Eye (tissue), 1 donor: ENCODE measurements at places on chromosomes 1 and 21.

GRCh38 chr1:116268211-116268610, 104.8 kb upstream of the ATP1A1 start:
- DNase-seq = no peak

DNA sequence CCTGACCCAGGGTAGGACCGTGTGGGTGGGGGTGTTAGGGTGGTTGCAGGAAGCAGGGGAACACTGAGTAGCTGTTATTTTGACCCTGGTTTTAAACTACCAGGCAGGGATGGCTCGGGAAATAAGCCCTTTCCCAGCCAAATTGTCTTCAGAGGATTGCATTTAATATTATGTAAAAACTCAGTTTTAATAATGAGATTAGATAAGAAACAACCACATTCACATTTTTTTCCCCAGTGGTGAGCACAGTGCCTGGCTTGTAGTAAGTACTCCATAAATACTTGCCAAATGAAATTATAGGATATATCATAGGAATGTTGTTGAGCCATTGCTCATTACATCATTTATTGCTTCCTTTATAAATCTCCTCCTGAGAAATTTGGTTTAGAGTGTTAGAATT, 3.1 kb upstream of the ACP6 start:
- no peak for DNase-seq

- no peak for DNase-seq
Observed at GRCh38 chr1:12608311-12608957, 9.6 kb downstream of the DHRS3 start.

GRCh38 chr1:41482001-41482765, 2.3 kb downstream of the EDN2 start:
- no peak for DNase-seq

- peak; percentile 16 for DNase-seq
Observed at GRCh38 chr21:30434033-30434631, 4.1 kb downstream of the KRTAP13-4 start.

DNA sequence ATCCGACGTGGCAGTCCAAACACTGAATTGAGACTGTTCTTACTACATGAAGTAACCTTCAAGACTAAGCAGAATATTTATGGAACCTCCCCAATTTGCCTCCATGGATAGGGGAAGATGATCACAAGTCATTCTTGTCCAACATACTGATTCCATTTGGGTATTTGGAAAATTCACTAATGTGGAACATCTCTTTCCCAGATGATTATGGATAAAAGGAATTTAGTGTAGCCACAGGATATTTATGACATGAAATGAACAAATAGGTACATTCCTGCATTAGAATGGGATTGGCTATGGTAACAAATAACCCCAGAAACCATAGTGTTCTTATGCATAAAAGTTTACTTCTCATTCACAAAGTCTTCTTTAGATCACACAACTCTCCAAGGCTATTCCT, 40.2 kb upstream of the SGIP1 start:
- DNase-seq = no peak

DNA sequence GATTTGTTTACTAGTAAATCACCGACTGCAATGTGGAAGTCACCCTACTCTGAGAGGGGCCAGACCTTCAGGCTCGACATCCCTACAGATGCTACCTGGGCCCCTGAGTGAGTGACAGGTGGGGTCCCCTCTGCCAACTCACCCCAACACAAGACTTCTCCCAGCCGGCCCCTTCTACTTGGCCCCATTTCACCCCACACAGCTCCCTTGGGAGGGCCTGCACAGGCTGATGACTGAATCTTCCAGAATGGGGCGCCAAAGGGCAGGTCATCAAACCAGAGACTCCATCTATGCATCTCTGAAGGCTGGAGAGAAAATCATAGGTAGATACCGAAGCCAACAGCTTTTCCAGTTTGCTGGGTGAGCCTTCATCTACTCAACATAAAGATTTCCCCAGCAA, 9.4 kb upstream of the S100A8 start:
- DNase-seq = no peak

DNA sequence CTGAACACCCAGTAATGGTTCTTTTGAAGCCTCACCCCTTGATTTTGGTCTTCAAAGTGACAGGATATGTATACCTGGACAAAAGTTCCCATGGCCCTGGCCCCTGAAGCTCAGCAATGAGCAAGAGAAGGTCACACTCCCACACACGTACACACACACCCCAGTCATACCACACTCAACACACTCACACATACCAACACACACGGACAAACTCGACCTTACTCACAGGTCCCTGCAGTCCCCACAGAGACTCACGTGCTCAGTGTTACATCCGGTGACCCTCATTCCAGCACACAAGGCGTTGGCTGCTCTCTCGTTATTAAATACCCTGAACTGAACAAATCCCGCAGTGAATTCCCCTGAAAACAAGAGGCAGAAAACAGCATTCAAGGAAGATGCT, 5.9 kb downstream of the ITLN1 start:
- no peak for DNase-seq

DNA sequence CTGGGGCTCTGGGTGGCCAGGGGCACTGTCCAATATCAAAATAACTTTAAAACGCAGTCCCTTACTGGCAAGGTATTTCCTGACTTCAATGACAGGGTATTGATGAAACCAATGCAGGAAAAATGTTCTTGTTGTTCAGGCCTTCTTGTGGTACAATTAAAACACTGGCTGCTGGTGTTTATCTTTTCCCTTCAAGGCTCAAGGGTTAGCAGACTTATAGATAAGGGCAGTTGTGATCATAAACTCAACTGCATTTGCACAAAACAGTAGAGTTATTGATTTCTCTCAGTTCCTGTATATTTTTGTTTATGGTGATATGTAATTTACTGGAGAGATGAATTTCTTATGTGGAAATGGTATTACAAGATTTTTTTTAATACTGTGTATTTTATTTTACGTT, 2.7 kb upstream of the CD84 start:
- DNase-seq = no peak

- DNase-seq = no peak
Observed at GRCh38 chr1:29956349-29957030, 720.2 kb downstream of the PTPRU start.

DNA sequence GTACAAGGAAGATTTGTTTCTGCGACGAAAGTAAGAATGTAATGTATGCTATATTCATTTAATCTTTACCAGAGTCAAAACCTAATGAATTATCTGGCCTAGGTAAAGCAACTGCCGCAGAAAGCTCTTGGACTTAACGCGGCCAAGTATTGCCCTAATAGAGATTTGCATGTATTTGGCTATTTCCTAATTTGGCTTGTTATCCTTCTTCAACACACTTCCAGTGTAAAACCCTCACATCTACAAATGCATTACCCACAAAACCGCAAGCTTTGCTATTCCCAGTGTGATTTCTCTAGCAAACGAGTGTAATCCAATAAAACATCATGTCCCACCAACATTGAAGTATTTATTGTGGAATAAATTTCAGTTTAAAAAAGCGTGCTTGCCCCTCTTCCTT, 123.8 kb upstream of the LMO4 start:
- no peak for DNase-seq

- no peak for DNase-seq
Observed at GRCh38 chr1:233211595-233211994, 83.9 kb downstream of the PCNX2 start.

DNA sequence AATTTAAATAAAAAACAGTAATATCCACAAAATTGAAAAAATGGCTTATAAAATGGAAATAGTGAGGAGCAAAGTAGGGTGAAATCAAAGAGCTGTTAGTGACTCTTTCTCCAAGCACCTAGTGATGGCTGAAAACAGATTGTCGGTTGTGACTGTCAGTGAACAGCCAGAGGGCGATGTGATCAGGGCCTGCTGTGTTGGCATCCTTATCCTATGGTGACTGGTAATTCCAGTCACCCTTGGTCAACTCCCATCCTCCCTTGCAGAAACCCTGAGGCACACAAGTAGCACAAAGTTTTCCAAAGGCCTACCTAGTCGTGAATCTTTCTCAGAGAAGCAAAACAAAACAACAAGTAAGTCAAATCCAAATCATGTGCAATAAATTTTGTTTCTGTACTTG, 599.8 kb upstream of the CXADR start:
- no peak for DNase-seq

DNA sequence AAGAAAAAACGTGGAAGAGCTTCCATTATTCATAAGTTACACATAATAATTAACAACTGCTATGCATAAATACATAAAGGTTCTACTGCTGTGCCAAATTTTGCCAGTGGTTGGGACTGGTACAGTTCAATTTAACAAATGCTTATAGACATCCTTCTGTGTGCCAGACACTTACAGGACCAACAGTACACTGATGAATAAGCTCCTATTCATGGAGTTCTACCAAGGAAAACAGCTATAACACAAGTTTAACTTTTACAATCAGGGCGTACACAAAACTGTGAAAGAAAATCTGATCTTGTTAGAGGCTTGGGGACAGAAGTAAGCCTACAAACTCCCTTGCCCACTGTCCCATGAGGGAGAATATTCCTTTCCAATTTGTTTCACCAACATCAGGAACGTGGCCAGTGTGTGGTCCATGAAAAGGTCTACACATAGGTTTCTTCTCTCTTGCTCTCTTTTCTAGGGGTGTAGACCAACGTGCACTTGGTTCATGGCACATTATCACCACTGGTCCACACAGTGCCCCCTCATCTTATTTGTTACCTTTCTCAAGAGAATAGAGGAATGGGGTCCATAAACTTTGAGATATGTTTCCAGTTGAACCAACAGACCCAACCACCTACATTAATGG, 10.1 kb downstream of the NRIP1 start:
- no peak for DNase-seq

GRCh38 chr1:239189998-239190512, 196.3 kb upstream of the CHRM3 start:
- no peak for DNase-seq

GRCh38 chr1:88327391-88328267, 356.4 kb upstream of the PKN2 start:
- no peak for DNase-seq

DNA sequence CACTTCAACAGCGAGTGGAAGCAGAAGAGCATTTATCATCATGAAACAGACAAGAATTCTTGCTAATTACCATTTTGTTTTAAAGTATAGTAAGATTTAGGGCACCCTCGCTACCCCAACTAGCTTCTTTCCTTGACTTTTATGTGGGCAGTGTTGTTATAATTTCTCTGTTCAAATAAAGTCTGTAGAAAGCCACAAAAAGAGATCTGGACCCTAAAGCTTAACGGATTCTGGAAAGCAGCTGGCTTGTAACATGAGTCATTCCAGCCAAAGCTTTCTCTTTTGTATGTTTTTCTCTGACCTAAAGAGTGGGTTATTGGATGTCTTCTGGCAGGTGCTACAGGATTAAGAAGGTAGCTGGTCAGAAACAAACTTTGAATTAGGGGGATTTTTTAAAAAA, 37.4 kb downstream of the RUNX1 start:
- DNase-seq = no peak

- DNase-seq = peak; percentile 18
Observed at GRCh38 chr21:17003258-17003615, 509.6 kb upstream of the CXADR start.

- DNase-seq = no peak
Observed at GRCh38 chr1:240031414-240031813, 60.3 kb upstream of the FMN2 start.

DNA sequence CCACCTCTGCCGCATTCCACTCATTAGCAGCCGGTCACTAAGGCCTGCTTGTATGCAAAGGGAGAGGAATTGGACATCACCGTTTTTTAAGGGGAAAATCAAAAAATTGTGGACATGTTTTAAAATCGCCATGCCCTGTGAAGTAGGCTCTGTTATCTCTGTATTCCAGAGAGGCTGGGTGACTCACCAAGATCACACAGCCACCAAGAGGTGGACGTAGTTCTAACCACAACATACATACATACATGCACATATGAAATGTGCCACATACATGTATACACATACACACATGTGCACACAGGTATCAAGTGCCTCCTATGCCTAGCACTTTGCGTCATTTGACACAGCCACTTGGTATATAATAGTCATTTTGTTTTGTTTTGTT, 16.0 kb upstream of the ZSCAN20 start:
- no peak for DNase-seq

DNA sequence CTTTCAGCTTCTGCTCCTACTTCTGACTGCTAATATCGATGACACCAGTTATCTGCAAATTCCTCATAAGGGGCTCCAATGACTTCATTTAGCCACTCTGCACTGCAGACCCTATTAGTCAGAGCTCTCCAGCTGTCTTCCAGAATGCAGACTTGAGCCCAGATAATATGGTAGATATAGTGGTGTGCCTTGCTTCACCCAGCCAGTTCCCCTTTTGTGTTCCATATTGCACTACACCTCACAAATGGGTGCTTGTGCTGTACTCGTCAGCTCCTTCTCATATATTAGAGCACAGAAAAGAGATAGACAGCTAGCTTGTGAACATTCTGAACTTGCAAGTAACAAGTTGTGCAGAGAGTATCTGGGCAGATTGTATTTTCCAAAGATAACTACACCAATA, 23.7 kb upstream of the COG2 start:
- no peak for DNase-seq

DNA sequence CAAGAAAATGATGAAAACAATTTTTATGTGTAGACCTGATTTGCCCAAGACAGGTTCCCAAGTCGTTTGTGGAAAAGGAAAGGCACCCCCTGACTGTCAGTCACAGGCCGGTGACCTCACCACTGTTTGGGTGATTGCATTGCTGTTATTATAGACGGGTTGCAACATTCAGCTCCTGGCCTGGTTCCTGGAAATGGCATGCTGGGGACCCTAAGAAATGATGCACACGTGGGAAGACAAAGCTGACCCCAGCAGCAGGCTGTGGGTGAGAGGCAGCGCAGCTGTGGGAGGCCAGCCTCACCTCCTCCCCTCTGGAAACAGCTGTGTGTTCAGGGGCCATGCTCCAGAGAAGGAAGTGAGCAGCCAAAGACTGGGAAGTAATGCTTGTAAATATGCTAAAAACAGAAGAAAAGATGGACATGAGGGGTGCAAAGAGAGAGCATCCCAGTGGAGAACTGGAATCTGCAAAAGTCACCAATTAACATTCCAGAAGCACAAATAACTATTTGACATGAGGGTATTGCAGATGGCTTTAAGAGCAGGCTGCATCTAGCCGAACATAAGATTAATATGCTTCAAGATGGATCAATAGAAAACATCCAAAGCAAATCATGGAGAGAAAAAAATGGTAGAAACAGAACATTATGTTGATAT, 23.4 kb upstream of the ABCG1 start:
- no peak for DNase-seq

DNA sequence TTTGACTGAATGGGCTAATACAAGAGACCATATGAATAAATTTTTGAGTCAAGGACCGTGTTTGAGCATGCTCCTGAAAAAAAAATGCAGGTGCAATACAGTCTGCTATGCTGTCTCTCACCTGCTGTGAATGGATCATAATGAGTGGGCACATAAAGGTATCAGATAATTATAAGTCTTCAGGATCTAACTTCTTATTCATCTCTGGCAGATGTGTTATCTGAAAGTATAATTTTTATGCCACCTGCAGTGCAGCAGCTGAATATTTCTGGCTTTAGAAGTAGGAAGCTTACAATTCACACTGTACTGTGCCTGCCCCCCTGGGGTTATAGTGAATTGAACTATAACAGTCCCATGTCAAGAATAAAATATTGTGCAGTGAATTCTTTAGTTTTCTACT, 333.3 kb downstream of the MRPL39 start:
- DNase-seq = no peak

- DNase-seq = no peak
Observed at GRCh38 chr1:71232786-71233185, 152.0 kb upstream of the ZRANB2 start.

- no peak for DNase-seq
Observed at GRCh38 chr1:22108339-22109105, 34.4 kb downstream of the WNT4 start.
